ENCODE measurements at places on chromosomes 1 and 21.

- no peak for DNase-seq
These were observed 11.4 kb downstream of the VAV3 start for GRCh38 chr1:107953556-107953955.

DNA sequence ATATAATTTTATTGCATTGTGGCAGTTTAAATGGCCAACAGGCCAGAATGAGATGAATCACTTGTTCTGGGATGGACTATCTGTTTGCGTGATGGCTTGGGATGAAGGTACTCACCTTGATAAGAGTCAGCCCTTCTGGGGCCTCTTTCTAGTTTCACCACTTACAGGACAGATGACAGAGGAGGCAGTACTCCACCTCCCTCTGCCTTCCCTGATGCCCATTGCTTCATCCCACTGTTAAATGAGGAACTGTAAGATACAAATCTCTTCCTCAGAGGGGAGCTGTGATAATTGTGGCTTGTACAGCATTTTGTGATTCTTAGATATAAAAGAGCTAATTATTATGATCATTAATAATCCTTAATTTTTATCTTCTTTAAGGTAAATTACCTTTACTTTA lies 3.7 kb upstream of the TCHH start:
- DNase-seq: no peak

DNA sequence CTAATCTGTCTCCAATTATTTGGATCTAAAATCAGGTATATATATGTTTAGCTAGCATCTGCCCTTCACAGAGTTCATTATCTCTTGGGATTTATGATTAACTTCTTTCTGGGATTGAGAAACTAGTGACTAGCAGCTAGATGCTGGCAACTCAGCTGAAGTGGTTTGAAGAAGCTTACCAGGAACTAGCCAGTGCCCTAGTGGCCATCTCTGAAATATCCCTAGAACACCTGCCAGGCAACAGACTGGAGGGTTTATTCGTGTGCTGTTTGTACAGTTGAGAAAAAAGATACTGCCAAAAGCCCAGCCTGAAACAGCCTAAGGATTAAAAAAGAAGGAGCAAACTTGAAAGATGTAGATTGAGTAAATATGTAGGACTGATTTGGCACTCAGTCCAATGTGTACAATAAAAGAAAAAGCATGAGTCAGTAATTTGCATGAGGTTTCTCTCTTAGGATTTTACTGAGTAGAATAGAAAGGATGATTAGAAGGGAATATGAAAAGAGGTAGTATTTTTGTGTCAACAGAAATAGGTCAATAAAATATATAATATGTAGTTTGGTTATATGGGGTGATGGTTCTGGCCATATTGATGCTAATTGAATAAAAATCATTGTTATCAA lies 1144.6 kb upstream of the ADGRL2 start:
- DNase-seq: no peak

DNA sequence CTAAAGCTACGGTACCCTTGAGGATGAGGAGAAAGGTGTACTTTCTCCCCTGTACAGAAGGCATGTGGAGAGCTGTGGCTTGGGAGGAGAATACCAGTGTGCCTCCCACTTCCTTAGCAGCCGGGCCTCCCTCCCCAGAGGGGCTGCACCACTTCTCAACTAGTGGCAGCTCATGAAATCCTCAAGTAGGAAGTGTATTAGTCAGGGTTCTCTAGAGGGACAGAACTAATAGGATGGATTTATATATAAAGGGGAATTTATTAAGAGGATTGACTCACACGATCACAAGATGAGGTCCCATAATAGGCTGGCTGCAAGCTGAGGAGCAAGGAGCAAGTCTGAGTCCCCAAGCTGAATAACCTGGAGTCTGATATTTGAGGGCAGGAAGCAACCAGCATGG lies 53.1 kb upstream of the PPP2R5A start:
- no peak for DNase-seq

- DNase-seq: no peak
These were observed 69.6 kb downstream of the PGM1 start for GRCh38 chr1:63662841-63663240.

GRCh38 chr1:5890346-5891106 lies 101.7 kb downstream of the NPHP4 start:
- no peak for DNase-seq

- no peak for DNase-seq
These were observed 646.0 kb upstream of the CXADR start for GRCh38 chr21:16866851-16867250.

- DNase-seq: no peak
These were observed 67.5 kb downstream of the NVL start for GRCh38 chr1:224262373-224263054.

DNA sequence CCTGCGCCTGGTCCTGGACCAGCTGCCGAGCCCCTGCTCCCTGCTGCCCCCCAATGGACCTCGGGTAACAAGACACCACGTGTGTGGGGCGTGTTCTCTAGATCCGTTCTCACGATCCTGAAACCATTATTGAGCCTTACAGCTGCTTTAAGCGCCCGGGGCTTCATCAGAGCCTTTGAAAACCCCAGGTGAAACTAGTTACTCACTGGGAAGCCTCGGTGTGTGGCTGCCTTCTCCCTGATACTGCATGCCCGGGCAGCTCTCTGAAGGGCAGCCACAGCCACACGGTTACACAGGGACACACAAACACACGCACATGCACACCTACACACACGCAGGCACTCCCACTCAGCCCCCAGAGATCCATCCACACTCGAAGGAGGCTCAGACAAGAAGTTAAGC lies 5.3 kb downstream of the HES2 start:
- peak; percentile 15 for DNase-seq

All from activated T-helper 1 cell treated with anti-CD3 and anti-CD28 coated beads, Interleukin-2, amount 50 U/mL, for 16 hours (primary cell).